DMS 273 treated with DMSO at 0.1 percent for 48 hours (cell line): ENCODE measurements at places on chromosomes 5 and 9.

GRCh38 chr9:130104491-130105193, 50.9 kb downstream of the GPR107 start:
- DNase-seq = no peak

- no peak for DNase-seq
Observed at GRCh38 chr5:158514319-158514985, 585.3 kb downstream of the EBF1 start.

- DNase-seq = no peak
Observed at GRCh38 chr9:73844135-73844534, 653.0 kb upstream of the RORB start.

- no peak for DNase-seq
Observed at GRCh38 chr9:31243386-31243785, 1141.1 kb upstream of the ACO1 start.

DNA sequence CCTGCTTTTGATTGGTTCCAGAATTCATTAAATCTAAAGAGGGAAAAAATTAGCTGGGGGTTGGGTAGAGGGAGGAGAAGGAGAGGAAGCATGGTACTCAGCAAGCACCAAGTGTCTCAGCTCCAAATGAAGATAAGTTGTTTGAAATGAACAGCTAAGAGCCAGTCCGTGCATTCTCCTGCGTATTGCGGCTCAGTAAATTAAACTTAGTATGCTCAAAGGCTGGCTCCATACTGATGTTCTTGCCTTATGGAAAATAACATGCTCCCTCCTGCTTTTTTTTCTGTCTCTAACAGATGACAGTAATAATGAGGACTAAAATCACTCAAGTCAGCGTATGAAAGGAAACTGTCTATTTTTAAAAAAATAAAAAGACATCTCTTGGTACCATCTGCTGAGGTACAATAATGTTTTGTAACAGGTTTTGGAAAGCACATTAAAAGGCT, 161.0 kb downstream of the SPATA31D1 start:
- DNase-seq = no peak

DNA sequence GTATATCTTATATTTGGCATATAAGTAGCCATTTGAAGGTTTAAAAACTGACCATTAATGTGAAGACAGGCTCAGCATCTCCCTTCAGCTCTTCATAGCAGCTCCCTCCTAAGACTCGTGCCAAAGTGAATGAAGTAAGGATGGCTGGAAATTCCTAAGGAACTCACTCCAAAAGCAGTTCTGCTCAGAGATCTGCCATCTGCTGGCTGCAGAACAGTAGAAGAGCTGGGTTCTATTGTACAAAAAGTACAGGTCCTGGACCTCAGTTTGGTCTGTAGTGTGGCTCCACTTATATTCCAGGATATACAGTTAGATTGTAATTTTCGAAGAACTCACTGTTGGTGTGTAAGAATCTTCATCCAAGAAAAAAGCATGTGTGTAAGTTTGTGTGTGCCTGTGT, 104.9 kb upstream of the RUSC2 start:
- no peak for DNase-seq

DNA sequence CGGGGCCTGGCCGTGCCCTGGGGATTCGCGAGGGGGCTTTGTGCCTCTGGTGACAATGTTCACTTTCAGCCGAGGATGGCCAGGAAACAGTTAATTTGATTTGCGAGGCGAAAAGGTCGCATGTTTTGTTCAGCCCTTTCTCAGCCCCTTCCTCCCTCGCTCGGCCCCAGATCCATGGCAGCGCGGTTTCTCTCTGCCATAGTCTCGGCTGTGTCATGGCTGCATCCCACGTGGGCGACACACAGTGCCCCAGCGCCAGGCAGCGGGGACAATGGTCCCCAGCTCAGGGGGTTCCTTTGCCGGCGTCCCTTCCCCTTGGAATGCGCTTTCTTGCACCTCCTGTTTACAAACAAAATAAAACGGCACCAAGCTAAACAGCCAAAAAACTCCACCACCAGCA, 370.3 kb upstream of the IRX2 start:
- no peak for DNase-seq
